CD8-positive, alpha-beta memory T cell (primary cell): ENCODE measurements at places on chromosomes 1 and 21.

DNA sequence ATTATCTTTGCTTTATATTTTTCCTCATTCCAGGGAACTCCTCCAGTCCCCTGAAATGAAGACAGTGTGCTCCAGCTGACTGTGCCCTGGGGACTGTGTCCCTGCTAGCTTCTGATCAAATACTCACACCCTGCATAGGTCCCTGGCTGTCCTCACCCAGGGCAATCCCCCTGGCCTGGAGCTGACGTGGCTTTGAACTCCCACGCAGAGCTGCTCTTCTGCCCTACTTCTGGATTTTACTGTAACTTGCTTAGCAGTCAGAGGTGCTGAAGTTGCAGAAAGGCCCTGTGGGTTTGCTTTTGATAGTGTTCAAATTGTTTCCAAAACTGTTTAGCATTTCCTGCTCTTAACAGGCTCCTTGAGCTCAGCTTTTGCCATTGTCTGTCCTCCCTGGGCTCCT lies 186.5 kb downstream of the FASLG start:
- DNase-seq: peak; percentile 22

- no peak for DNase-seq
Observed at GRCh38 chr1:178951600-178951999, 74.1 kb upstream of the FAM20B start.

DNA sequence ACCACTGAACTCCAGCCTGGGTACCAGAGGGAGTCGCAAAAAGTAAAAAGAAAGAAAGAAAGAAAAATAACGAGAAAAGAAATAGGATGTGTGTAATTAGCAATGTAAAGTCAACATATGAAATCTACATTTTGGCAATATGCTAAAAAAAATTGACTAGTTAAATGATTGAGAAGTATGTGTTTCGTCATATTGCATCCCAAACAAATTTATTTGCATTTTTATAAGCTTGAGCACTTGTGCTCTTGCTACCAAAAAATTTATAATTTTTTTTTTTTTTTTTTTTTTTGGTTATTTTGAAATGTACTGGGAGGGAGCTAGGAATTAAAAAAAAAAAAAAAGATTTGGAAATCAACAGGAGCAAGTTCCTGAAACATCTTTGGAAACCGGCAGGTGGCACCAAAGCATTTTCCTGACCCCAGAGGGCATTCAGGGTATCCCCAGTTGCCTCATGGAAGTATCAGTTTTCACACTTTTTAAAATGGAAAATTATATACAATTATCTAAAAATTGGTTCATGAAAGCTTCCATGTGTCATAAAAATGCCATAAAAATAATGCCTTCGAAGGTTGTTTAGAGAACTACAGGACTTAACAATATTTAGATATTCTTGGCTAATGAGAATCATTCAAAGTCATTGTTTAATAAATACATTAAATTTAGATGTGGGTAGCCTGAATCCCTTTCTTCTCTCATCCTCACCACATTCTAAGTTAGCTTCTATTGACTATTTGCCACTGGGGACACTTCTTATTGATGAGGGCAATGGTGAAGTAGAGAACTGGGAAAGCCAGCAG lies 4.8 kb upstream of the HEATR1 start:
- no peak for DNase-seq

DNA sequence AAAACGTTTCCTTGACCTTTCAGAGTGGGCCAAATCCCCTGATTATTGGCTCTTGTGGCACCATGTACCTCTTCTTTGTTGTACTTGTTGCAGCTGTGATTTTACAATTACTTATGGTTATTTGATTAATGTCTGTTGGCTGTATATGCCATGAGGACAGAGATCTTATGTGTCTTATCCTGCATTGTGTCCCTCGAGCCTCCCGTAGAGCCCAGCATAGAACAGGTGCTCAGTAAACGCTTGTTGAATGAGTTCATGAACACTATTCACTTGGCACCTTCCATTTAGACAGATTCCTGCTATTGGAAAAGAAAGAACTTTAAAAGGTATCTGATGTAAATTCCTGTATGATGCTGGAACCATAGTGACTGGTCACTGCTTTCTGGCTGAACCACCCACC lies 48.4 kb downstream of the PGM1 start:
- DNase-seq: no peak

GRCh38 chr1:119885903-119886783 lies 10.2 kb downstream of the ADAM30 start:
- DNase-seq: peak; percentile 5

GRCh38 chr1:154171223-154171583 lies 16.3 kb upstream of the NUP210L start:
- no peak for DNase-seq

- no peak for DNase-seq
Observed at GRCh38 chr1:180229483-180230415, at the start of gene LHX4. LHX4 (plus strand) TSS chr1:180230264; CDS start chr1:180230530, 266 bp downstream.

- peak; percentile 22 for DNase-seq
Observed at GRCh38 chr1:150235294-150235851, 539 bp downstream of the ANP32E start.

- no peak for DNase-seq
Observed at GRCh38 chr1:60068393-60069045, 5.1 kb downstream of the C1orf87 start.

DNA sequence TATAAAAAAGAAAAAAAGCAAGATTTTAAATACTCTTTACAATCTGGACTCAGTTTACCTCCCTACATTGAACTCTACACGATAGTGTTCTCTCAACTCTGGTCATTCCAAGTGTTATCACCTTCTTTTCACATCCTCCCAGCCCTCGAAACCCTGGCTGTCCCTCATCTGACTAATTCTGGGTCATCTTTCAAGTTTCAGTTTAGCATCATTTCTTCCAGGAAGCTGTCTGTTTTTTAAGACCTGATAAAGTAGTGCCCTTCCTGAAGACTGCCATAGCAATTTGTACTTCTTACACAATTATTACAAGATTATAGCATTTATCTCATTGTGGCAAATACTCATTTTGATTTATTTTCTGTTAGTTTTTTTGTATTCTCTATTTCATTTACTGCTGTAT lies 1.2 kb downstream of the ALG14 start:
- no peak for DNase-seq

DNA sequence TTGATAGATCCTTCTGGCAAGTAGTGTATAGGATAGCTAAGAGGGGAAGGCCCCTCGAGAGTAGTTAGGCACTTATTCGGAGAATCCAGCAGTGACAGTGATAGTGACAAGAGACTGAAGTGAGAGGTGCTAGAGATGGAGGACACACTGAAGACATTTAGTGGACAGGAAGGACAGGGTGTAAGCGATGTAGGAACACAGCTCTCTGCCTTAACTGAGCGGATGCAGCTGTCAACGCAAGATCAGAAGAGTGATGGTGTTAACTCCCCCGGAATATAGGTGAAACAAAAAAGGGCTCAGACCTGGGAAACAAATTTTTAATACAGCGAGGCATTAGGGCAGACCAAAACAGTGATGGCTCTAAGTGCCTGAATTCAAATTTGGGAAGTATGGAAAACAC lies 15.8 kb downstream of the SOD1 start:
- DNase-seq: no peak

DNA sequence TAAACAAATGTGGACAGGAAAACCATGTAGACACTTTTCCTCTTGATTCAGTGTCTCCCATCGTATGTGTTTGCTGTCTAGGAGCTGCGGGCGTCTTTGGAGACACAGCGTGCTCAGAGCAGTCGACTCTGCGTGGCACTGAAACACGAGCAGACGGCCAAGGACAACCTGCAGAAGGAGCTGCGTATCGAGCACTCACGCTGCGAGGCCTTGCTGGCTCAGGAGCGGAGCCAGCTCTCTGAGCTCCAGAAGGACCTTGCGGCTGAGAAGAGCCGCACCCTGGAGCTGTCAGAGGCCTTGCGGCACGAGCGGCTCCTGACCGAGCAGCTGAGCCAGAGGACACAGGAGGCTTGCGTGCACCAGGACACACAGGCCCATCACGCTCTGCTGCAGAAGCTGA lies 27.2 kb upstream of the DIP2A start:
- DNase-seq: no peak

DNA sequence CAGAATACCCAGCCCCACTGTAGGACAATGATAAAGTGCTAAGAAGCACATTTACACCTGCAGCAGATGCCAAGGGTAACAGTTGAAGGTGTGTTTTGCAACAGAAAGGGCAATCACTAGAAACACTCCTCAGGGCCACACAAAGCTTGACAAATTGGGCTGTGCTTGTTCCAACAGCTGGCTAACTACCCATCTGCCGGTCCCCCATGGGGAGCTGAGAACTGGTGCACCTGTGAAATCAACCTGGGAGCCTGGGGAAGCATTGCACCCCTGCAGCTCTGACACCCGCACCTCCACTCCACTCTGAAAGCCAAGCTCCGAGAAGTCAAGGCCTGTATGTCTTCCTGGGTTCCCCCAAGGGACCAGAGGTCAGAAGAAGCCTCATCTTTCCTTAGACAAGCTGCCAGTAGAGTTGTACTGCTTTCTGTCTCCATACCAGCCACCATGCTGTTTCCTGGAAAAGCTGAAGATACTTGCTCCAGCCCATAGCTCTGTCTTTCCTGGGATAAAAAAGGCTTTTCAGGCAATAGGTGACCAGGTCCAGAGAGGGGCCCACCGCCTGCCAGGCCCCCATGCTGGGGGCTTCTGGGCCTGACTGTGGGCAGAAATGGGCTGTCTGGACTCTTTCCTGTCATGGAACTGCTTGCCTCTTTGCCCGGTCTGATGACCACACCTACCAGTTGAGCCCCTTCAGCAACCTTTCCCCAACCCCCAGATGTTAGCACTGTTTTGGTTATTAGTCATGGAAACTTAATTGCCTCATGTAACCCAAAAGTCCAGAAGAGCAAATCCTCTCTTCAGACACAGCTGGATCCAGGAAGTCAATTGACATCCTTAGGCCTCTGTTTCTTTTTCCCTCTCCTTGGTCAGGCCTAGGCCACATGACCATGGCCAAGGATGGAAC lies 93.6 kb downstream of the KIF14 start:
- no peak for DNase-seq

DNA sequence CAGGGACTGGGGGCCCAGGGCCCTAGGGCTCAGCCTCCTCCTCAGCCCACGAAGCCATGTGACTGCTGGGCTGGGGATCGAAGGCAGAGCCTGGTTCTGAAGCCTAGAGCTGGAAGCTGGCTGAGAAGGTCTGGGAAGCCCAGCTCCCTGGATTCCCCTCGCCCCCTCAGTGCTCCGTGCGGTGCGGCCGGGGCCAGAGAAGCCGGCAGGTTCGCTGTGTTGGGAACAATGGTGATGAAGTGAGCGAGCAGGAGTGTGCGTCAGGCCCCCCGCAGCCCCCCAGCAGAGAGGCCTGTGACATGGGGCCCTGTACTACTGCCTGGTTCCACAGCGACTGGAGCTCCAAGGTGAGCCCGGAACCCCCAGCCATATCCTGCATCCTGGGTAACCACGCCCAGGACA lies 9.1 kb downstream of the ADAMTSL4 start:
- DNase-seq: no peak

DNA sequence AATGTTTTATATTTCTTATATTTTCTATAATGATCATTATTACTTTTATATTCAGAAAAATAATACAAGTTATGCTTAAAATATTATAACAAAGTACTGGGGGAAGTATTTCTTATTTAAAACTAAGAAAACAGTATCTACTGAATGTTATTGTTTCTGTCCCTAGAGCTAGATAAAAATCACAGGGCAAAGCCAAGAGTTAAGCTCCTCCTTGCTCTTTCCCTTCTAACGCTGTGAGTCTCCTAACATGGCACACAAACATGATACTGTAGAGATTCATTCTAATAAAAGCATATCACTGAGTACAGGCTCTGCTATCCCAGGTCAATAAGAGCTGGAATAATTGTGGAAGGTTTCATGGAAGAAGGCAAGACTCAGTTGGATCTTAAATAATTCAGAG lies 53.4 kb downstream of the PTPN14 start:
- DNase-seq: no peak

- no peak for DNase-seq
Observed at GRCh38 chr1:41286486-41286885, 44.4 kb upstream of the SCMH1 start.

- no peak for DNase-seq
Observed at GRCh38 chr1:204697893-204698292, 12.4 kb upstream of the LRRN2 start.

DNA sequence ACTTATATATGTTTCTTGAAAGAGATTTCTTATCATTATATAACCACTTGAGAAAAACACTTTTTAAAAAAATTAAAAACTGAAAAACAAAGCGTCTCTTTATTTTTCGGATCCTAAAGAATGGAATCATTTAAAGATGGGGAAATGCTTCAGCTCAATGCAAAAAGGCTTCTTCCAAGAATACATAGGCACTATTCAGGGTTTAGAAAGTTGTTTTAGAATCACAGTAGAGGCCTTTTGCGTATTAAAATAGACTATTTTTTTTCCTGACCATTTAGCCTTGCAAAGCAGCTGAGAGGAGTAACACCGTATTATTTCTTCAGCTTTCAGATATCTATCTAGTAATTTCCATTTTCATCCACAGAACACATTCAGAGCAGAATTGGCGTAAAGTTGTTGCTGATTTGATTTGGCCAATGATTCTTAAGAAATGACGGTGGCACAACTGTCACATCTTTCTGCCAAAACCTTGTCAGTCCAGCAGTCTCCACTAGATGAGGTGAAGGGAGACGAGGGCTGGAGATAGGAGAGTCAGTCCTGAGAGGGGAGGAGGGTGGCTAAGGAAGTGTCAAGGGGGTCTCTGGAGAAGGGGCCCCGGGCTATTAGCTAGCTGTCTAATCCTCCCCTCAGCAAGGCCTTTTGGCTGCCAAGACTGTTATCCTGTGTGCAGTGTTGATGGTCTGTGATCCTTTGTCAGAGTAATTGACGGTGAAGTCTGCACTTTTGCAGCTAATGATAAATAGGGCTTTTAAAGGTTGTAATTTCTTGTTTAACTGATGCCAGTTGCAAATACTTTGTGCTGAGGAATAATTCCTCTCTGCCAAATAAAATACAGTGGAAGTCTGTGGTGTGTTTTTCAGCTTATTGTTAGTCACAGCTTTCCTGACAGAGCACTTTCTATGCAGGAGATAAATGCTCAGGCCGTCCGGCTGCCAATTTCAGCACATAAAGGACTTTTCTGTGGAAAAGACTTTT lies 34.7 kb downstream of the PRRX1 start:
- no peak for DNase-seq

DNA sequence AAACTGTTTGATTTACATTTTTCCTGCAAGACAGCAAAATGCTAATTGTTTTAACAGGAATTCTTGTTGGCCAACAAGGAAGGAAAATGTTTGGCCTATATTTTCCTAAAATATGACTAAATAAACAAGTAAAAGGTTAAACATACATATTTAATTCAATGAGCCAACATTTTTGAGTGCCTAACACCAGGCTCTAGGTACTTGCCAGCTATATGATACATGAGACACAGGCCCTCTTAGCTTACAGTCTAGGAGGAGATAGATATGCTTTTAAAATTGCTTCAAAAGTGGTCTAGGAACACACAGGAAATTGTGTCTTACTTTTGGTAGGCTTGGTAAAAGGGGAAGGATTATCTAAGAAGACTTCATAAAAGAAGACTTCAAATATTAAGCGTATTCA lies 50.9 kb downstream of the PIGK start:
- no peak for DNase-seq

- DNase-seq: no peak
Observed at GRCh38 chr1:110114784-110115183, 2.5 kb downstream of the UBL4B start.

- DNase-seq: no peak
Observed at GRCh38 chr1:98410082-98410481, 251.4 kb upstream of the SNX7 start.
